Stimulated activated CD8-positive, alpha-beta memory T cell treated with anti-CD3 and anti-CD28 coated beads, Interleukin-2, amount 100 ng/mL, for 1 hour (primary cell): ENCODE measurements at places on chromosomes 5 and 9.
A peak's percentile ranks its signal among the peaks of the same experiment; 100 is the strongest.

DNA sequence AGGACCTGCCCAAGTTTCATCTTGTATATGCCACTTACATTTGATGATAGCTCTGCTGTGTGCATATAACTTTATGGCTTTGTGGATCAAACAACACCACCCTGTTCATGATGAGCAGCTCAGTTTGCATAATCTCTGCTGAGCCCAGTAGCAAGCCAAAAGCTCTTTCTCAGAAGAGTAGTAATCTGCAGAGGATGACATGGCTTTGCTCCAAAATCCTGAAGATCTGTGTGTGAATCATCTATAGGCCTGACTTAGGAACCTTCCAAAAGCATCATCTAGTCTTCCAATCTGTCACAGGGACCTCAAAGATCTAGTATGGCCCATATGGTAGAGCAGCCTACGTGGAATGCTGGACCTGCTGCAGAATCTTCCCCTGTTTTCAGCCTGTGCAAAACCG is 394.6 kb downstream of the PSAT1 start:
- no peak for DNase-seq

DNA sequence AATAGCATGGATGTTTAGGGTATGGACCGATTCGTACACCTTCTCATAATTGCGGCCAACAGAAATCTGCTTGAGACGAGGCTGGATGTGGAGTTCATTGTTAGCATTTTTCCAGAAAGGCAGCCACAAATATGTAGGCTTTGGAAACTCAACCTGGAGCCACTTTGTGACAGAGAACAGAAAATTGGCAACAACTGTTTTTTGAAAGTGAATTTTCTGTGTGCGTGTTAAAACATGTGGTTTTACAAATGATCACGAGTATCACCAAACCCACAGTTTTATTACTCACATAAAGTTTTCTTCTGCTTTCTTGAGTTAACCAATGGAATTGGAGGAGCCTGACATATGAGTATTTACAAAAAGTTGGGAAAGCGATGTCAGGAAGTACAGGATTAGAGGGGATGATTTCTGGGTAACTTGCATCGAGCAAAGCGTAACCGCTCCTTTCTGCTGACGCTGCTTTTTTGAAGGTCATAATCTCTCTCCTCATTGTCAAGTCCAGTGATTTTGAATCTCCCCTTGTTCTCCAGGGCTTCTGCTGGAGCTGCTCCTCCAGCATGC is 138.5 kb upstream of the TAF11L2 start:
- DNase-seq, result no peak

DNA sequence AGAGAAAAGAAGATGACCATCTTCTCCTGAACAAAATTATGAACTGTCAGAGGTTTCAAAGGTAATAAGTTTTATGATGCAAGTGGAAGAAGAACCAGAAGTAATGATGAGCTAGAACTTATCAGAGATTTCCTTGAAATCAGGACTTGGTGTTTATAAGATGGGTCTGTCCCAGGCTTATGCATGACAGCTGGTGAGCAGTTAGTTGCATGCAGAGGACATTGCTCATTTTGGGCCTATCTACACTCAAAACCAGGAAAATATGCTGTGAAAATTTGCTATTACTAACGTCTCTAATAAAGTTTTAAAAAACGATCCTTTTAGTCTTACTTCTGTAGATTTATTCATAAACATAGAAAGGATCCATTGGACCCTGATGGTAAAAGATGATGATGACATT is 6.6 kb upstream of the STC2 start:
- DNase-seq, result no peak

- no peak for DNase-seq
Measured at GRCh38 chr5:139843991-139844390, 48.4 kb downstream of the PSD2 start.

DNA sequence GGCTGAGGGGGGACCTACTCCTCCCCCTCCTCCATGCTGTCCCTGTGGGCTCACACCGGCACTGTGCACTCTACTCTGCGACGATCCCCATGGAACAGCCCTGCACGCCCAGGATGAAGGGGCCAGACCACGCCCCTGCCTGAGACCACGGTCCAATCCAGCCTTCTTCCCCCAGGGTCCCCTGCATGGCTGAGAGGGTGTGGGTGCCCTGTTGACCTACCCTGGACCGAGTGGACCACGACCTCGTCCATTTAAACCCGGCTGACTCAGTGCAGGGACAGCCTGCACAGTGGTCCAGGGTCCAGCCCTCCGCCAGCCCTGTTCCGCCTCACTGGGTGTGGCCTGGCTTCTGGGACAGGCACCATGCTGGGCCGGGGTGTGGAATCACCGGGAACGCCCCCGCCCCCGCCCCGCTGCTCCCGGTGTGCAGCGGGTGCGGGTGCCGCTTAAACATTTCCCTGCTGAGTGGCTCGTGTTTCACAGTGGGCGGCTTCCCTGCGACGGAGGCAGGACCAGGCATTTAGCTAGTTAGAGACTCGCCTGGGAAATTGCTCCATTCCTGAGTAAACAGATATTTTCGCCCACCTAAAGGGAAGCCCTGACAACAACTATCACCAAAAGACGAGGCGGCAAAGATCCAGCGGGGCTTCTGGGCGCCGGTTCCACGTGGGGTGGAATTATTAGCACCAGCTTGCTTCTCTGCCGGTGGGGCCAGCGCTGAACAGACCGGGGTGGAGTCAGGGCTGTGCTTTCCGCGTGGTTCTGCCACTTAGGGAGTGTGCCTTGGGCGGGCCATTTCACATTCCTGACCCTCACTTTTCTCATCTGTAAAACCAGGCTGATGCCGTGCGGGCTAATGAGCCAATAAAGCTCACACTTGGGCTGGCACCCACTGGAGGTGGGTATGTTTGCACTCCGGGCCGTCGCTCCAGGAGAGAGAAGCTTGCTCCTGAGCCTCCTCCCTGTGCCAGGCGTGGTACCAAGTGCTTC is 22.6 kb downstream of the DBH start:
- DNase-seq, result no peak

- no peak for DNase-seq
Measured at GRCh38 chr9:101126556-101126955, 98.0 kb downstream of the PLPPR1 start.

DNA sequence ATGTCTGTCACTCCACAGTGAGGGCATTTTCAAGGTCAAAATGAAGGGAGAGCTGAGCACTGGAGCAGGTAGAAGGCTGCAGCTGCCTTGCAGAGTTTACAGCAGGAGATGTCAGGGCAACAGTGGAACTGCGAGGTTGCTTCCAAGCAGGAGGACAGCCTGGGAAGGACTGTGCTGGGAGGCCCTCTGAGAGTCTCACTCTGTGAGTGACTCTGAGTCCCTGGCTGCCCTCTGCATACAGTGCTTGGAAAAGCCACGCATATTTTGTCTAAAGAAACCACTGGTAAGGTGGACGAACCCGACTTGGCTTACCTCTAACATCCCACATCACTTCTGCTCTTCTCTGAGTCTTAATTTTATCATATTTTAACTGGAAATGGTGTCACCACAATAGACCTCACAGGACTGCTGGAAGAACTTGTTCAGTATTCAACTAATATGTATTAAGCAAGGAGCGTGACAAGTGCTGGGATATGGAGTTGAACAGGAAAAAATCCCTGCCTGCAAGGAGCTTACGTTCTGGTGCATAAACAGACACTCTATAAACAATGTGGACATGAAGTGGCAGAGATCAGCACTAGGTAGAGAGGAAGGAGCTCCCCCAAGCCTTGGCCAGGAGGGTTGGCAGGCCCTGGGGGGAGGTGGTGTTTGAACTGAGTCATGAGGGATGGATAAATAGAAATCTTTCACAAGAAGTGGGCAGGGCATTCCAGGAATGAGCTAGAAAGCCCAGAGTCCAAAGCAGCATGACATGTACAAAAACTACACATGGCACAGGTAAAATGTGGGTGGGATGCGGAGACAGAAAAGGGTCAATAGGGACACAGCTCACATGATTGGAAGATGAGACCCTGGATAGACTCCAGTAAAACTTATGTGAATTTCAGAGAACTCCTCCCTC is 64.0 kb upstream of the FOXE1 start:
- DNase-seq, result no peak

DNA sequence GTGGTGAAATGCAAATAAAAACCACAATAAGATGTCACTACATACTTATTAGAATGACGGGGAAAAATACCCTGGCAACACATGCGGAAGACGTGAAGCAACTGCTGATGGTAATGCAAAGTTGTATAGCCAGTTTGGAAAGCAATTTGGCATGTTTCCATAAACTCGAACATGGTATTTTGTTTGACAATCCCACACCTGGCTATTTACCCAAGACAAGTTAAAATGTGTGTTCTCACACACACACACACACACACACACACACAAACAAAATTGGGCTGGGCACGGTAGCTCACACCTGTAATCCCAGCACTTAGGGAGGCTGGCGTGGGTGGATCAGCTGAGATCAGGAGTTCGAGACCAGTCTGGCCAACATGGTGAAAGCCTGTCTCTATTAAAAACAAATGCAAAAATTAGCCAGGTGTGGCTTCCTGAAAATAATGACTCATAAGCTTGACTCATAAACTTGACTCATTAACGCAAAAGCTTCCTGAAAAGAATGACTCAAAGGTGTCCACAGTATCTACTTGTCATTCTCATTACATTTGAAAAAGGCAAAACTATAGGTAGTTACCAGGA is 456.5 kb downstream of the CDH18 start:
- DNase-seq, result no peak

DNA sequence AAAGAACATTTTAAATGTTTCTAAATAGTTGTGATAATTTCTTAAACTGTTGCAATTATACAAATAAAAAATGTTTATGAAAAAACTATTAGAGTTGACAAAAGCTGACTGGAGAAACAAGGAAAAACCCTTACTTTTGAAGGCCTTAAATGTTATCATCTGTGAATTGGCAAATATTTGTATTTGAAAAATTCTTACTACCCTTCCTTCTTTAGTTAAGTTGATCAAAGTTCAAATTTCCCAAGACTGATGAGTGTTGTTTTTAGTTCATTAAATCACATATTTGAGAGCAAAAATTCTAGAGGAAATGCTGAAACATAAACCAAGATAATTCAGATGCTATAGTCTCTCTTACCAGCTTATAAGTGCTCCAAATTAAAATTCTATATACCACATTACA is 2.6 kb upstream of the SLC35D2 start:
- DNase-seq, result no peak

DNA sequence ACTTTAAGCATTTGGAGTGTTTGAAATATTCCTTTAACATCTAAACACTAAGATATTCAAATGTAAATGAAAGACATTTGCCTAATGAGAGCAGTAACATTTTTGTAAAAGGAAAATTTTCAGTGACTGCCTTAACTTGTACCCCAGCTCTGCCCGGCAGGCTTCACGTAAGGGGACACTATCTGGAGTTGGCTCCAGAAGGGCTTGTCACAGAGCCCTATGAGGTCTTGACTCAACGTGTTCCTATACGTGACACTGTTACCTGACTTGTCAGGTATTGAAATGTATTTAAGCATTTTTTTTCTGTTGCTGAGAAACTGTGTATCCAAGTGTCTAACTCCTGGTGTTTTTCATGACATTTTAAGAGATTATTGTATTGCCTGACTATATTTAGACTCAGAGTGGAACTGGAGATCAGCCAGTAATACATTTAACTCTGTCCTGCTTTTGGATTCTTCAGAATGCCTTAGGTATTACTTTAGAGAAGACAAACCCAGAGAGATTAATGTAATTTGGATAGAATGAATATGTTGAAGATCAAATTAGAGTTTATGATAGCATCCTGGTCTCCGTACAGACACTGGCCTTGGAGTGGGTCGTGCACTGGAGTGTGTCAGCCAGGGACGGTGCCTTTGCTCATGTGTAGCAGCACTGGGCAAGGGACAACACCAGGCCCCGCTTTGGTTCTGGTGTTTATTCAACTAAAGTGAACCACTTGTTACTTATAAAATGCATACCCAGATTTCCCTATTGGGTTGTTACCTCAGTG is 34.6 kb upstream of the PHF2 start:
- no peak for DNase-seq

DNA sequence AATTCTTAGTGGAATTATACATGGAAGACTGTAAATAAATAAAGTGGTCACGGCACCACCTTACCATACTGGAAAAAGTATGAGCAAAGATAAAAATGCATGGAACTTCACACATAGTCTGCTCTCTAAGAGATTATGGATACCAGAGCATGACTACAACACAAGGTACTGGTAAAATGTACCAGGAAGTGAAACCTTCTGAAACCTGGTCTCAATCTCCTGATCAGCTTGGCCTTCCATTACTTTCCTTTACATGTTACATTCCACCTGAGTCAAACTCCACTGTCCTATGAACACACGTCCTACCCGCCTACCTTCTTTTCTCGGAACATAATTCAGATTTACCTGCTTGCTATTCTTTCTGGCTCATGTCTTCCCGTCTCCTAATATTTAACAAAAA is 15.9 kb downstream of the PTAR1 start:
- DNase-seq, result no peak

- no peak for DNase-seq
Measured at GRCh38 chr9:131853434-131853833, 113.6 kb upstream of the RAPGEF1 start.

DNA sequence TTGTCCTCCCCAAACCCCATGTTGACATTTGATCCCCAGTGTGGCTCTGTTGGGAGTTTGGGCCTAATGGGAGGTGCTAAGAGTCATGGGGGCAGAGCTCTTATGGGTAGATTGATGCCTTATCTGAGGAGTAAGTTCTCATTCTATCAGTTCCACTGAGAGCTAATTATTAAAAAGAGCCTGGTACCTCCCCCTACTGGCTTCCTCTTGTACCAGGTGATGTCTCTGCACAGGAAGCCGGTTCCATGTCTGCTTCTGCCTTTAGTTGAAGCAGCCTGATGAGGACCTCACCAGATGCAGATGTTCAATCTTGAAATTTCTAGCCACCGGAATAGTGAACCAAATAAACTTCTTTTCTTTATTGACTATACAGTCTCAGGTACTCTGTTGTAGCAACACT is 10.8 kb downstream of the GABRB2 start:
- no peak for DNase-seq

DNA sequence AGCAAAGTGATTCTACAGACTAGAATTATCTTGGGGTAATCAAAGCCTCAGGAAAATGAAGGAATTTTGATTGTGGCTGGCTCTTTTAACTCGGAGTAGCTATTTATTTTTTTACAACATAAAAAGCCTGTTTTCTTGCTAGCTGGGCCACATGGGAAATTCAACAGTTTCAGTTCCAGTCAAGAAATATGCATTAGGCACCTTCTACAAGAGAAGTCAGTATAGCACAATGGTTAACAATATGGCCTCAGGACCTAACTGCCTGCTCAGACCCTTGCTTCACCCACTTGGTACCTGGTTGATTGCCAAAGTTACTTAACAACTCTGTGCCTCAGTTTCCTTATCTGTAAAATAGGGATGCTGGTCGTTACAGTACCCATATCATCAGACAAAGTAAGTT is 586.2 kb downstream of the ZNF608 start:
- DNase-seq, result no peak

GRCh38 chr5:133952729-133953567 is 15.5 kb downstream of the C5orf15 start:
- no peak for DNase-seq

DNA sequence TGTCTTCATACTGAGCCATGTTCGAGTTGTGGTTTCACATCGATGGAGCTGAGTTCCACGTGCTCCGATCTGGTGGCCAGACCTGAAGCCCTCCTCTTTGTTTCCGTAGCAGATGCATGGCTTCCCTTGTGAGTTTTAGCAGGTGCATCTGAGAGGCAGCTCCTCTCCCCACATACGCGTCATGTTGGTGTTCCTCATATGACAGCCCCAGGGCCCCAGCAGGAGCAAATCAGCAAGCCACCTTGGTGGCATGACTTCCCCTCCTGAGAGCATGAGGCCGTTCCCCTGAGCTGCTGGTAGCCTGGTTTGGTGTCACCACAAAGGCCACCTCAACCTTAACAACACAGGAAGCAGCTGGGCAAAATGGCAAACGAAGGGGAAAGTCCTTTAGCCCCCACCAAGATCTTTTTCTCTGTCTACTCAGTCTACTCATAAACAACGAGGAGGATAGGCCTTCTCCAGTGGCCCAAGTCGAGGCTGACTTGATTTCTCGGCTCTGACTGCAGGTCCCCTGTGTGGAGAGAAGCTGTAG is 5.9 kb downstream of the CYFIP2 start:
- DNase-seq, result peak; percentile 63
